ENCODE measurements at places on chromosomes 12 and 14.

DNA sequence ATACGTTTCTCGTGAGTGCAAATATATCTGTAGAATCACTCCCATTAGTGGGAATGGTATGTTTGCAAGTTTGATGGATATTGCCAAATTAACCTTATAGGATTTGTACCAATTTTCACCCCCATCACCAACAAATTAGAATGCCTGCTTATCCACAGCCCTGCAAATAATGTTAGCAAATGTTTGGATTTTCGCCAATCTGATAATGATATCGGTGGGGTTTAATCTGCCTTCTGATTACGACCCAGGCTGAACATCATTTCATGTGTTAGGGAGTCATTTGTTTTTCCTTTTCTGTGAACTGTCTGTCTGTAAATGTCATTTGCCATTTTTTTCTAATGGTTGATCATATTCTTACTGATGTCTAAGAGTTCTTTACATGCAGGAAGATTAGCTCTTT, 4.1 kb upstream of the DAZAP2 start:
- no peak for DNase-seq

DNA sequence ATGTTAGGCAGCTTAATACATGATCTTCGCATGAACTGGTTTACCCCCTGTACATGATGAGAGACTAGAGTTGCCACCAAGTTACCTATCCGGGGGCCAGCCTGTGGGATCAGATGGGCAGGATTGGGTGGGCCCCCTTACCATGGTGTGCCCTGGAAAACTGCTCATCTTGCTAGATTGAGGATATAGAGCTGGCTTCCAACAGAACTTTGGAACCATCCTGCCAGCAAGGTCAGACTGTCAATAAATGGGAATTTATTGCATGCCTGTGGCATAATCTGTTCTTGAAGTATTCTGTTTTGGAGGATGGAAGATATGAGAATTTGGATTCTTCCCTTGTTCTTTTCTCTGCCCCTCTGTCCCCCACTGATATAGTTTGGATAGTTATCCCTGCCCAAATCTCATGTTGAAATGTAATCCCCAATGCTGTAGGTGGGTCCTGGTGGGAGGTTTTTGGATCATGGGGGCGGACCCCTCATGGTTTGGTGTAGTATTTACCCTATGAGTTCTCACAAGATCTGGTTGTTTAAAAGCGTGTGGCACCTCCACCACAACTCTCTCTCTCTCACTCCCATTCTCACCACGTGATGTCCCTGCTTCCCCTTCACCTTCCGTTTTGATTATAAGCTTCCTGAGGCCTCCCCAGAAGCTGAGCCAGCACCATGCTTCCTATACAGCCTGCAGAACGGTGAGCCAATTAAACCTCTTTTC, 3.7 kb upstream of the TM9SF1 start:
- no peak for DNase-seq

GRCh38 chr12:122081697-122082221, 3.2 kb downstream of the MLXIP start:
- DNase-seq: no peak

DNA sequence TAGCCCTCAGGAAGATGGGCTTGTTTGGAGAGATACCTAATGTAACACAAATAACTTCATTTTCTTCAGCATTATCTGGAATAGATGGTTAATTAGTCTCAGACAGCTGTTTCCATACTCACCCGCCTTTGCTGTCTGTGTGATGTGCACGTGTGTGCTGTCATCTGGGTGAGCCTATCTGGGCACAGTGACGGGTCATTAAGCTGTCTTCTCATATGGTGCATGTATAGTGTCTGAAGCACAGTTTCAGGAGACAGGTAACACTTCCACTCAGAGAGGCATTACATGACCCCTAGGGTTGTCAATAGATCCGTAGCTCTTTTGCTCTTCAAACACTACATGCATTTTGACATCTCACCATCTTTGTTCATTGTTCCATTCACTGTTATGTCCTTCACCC, 493.3 kb downstream of the APAF1 start:
- no peak for DNase-seq

- DNase-seq: no peak
These were observed 129.4 kb downstream of the NPAS3 start for GRCh38 chr14:33068040-33068439.

- no peak for DNase-seq
These were observed 46.3 kb downstream of the NTS start for GRCh38 chr12:85920324-85920947.

GRCh38 chr12:110371408-110372055, 32.0 kb downstream of the ANAPC7 start:
- DNase-seq: no peak

DNA sequence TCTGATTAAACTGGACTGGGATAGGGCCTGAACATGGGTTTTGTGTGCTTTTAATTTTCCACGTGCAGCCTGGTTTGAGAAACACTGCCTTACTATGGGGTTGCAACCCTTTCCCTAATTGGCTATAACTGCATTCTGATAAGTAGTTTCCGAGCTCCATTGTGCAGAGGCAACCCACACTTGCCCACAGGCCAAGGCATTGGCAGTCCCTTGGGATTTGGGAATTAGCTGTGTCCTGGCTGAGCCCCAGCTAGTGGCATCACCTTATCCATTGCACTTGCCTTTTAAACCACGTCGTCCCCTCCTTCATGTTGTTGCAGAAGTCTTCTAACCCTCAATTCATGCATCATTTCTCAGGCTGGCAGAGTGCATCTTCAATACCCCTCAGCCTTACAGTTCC, 10.2 kb downstream of the VCPKMT start:
- DNase-seq: no peak

GRCh38 chr12:12555656-12556055, 7.0 kb downstream of the DUSP16 start:
- DNase-seq: no peak

DNA sequence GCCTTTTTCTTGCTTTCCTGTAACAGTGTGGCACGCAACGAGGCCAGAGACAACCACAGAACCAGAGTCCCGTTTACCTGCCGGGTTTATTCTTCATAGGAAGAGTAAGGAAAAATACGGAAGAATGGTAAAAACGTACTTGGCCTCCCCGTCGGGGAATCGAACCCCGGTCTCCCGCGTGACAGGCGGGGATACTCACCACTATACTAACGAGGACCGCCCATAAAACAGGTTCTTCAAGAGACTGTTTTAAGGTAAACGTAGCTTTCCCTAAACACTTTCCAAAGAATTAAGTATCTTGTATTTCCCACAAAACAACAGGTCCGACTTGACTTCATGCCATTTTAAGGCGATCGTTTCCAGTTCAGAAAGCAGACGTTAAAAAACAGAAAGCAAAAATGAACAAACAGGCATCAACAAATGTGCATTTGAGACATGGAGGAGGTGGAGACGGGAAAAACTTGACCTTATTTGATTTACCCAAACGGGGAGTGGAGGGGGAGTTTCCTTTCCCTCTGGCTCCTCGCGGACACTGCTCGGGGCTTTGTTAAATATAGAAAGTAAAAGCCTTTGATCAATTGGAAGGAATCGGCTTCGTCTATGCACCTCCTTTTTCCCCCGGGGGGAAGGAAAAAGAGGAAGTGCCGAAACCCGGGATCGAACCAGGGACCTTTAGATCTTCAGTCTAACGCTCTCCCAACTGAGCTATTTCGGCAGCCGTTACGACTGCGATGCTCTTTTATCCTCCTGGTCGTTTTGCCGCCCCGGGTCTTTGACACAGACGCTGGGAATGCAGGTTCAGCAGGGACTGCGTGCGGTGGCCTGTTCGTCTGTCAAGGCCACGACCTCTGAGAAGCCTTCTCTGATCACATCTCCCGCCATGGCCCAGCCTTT, 13.0 kb upstream of the UBC start:
- peak; percentile 83 for DNase-seq

- no peak for DNase-seq
These were observed 156.5 kb upstream of the MYL2 start for GRCh38 chr12:111076611-111077451.

GRCh38 chr12:117046861-117047530, 52.2 kb downstream of the TESC start:
- DNase-seq: no peak

- no peak for DNase-seq
These were observed 6.7 kb downstream of the BTBD6 start for GRCh38 chr14:105255021-105255507.

- DNase-seq: peak; percentile 49
These were observed at the start of gene GLIPR1 for GRCh38 chr12:75480469-75480949. TSS of gene GLIPR1 (plus strand) at chr12:75480755. CDS start at chr12:75480881, 126 bp downstream.

DNA sequence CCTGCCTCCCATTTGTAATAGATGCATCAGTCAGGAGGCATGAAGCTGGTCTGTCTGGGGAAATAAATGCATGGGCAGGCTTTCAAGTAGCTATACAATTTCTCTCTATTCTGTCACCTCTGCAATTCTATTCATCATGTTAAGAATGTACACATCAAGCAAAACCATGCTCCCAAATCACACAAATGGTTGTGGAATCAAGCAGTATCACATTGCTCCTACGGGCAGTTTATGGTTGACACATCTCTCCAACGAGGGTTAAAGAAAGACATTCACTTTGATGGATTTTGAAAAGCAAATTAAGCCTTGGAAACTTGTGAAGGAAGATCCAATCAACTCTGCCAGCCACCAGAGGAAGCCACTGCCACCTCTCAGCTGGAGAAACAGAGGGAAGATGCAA, 1277.4 kb upstream of the TMEM132C start:
- no peak for DNase-seq

DNA sequence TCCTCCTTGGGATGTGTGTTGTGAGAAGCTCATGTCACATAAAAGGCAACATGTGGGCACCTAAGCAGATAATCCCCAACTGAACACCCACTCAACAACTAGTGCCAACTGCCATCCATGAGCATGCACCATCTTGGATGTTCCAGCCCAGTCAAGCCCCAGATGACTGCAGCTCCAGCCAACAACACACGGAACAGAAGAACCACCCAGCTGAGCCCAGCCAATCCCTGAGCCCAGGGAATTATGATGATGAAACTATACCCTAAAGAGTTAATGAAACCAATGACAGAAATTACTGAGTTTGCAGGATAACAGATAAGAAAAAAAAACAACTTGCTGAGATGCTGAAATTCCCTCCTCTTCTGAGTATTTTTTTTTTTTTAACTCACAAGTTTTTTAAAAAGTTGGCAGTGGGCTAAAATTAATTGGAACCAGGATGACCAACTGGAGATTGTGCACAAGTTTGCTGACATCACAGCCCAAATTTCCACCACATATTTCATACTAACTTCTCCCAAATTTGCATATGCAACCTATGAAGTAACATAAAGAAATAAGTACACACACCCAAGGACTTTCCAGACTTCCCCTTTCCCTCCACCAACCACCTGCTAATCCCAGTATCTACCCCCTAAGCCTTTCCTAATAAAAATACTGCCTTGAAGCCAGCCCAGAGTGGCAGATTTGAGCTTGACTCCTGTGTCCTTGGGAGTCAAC, 124.5 kb downstream of the KSR2 start:
- DNase-seq: no peak

DNA sequence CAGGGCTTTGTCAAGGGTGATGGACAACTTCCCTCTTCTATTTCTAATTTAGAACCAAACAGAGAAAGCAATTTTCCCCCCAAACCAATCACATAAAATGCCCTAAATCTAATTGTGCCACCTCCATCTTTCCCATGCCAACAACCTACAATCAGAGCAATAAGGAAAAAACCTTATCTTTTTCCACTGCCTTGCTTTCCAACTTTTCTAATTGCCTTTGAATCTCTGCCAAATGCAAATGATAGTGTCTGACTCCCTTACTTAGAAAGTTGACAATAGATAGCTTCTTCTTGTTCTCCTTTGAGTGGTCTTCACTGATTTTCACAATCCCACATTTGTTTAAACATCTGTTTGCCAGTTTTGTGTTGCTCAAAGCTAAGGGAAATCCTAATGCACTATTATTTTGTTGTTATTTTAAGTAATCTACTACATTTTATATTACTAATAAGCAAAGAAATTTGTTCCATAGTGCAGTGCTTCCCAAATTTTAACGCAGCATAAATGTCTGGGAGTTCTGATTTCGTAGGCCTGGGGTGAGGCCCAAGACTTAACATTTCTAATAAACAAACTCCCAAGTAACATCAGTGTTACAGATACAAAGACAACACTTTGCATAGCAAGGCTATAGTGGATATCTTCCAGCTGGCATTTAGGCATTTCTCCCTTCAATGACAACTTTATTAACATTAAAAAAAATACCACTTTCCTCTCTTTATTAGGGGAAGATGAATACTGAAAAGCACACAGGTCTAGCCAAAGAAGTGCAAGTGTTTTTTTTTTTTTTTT, 696.3 kb upstream of the USP15 start:
- no peak for DNase-seq

- DNase-seq: no peak
These were observed 34.7 kb upstream of the FZD10 start for GRCh38 chr12:130127532-130127911.

DNA sequence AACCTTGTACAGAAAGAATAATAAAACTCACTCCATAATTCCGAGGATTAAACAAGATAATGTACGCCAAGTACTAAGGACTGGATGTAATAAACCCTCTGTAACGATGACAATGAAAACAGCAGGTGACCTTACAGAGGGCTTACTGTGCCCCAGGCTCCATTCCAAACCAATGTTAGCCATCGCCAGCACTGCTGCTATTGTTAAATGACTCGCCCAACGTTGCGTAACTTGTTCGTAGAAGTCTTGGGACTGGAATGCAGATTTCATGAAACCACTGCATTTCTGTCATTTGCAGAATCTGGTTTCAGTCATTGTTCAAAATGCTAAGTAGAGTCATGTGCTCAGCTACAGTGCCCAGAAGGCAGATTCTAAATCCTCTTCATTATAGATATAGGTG, 728 bp upstream of the STON2 start:
- DNase-seq: no peak

DNA sequence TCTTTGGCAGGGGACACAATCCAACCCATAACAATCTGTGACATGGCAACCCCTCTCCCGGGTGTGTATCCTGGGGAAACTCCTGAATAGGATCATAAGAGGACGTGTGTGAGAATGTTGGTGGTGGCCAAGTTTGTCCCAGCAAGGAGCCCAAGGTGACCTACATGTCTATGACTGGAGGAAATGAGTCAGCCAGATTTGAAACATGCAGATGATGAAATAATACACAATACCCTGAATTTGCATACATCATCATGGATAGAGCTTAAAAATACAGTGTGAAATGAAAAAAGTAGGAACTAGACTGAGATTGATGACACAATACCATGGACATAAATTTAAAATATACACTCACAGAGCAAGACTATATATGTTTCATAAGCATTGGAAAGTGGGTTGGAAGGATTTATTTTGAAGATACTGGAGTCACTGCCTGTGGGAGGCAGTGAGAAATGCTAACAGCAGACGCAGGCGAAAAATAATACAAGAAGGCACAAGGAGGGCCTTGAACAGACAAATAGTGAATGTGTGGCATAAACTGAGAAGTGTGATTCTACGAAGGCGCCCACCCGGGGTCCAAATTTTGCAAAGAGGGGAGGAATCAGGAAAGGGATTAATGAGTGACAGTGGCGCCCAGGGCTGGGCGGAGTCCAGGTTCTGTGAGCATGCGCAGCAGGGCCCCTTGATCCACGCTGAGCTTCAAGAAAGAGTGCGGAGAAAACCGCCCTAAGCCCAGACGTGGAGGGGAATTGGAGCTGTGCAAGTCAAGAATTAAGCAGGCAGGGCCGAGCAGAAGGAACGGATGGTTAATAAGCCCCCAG, 7.0 kb upstream of the MAP1LC3B2 start:
- DNase-seq: no peak
